ENCODE measurements at places on chromosomes 1 and 21.

DNA sequence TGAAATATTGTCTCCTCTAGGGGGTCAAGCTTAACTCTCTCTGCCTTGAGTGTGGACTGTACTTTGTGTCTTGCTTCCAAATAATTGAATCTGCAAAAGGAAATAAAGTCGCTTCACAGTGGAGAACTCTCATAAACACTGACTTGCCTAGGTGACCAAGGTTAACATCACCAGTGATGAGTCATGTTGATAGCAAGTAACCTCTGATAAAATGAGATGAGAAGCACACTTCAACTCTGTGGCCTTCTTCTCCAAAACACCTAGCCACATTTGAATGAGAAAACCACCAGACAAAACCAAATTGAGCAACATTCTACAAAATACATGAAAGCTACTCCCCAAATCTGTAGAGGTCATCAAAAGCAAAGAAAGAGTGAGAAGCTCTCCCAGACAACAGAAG, 37.6 kb downstream of the PDE4B start:
- DNase-seq, result no peak

- no peak for DNase-seq
These were observed at the start of gene GLMP for GRCh38 chr1:156295391-156295947. GLMP (minus strand) TSS chr1:156295679; CDS start chr1:156295645, 34 bp downstream.

DNA sequence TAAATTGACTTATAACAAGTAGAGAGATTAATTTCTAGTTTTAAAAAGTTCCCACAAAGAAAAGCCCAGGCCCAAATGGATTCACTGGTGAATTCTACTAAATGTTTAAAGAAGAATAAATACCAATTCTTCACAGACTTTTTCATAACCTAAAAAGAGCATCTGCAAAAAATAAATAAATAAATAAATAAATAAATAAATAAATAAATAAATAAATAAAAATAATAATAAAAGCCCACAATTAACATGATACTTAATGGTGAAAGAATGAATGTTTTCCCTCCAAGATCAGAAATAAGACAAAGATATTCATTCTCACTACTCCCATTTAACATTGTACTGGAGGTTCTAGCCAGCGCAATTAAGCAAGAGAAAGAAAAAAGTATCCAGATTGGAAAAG, 97.6 kb upstream of the KAZN start:
- no peak for DNase-seq

GRCh38 chr1:41639332-41639936, 155.0 kb upstream of the EDN2 start:
- DNase-seq, result no peak

- DNase-seq, result no peak
These were observed 2.3 kb downstream of the EDN2 start for GRCh38 chr1:41482001-41482765.

- no peak for DNase-seq
These were observed 91.3 kb upstream of the LYST start for GRCh38 chr1:235958021-235958420.

- DNase-seq, result no peak
These were observed 32.6 kb downstream of the RNF11 start for GRCh38 chr1:51268634-51269033.
